Stimulated activated CD4-positive, alpha-beta T cell treated with anti-CD3 and anti-CD28 coated beads, Interleukin-15, amount 100 ng/mL, for 24 hours (primary cell): ENCODE measurements at places on chromosomes 6 and 20.

DNA sequence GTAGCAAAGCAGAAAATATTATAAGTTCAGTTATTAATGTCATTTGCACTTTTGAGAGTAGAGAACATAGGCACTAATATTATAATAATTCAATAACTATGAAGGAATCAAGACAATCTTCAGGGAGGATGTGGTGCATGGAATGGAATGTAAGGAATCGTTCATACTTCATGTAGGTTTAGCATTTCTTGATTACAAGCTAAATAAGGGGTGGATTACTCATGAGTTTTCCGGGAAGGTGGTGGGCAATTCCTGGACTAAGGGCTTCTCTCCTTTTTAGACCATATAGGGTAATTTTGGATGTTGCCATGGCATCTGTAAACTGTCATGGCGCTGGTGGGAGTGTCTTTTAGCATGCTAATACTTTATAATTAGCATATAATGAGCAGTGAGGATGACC is 9.1 kb upstream of the BTNL2 start:
- no peak for DNase-seq

DNA sequence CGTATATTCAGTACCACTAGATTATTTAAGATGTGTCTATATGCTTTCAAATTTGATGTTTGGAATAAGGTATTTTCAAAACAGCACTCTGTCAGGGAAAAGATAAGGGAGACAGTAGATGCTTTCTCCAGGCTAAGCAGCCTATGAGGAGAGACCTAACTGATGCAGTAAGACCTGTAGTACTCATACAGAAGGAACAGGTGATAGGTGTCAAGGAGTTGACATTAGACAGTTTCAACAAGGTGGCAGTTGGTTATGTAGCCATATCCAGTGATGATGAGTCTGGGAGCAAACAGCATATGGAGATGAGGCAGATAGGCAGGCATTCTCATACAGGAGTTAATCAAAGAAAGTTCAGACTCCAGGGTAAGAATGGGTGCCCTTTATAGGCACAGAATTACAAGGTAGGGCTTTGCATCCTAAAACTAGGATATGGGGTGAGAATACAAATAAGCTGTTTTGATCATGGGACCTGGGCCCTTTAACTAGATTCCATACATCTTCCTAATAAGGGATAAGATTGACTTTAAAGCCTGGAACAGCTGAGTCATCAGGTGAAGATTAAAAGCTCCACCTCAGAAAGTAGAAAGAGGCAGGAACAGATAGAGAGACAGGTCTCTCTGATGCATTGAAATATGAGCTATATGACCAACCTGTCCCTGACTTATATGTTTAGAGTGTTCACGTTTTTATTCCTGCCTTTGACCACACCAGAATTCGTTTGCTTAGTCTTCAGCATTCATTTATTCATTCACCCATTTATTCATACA is 7.9 kb downstream of the RSPH4A start:
- no peak for DNase-seq

- DNase-seq, result no peak
Observed at GRCh38 chr20:62461157-62461556, 14.6 kb downstream of the GATA5 start.

- DNase-seq, result no peak
Observed at GRCh38 chr6:111952821-111953540, 79.7 kb upstream of the FYN start.

- DNase-seq, result no peak
Observed at GRCh38 chr6:116467096-116467495, 5.9 kb downstream of the CALHM6 start.

GRCh38 chr20:32045999-32046398 is 6.0 kb upstream of the HCK start:
- DNase-seq, result no peak

- DNase-seq, result no peak
Observed at GRCh38 chr20:13455713-13456112, 183.0 kb downstream of the TASP1 start.

- peak; percentile 21 for DNase-seq
Observed at GRCh38 chr20:37914672-37915433, 11.9 kb downstream of the VSTM2L start.

DNA sequence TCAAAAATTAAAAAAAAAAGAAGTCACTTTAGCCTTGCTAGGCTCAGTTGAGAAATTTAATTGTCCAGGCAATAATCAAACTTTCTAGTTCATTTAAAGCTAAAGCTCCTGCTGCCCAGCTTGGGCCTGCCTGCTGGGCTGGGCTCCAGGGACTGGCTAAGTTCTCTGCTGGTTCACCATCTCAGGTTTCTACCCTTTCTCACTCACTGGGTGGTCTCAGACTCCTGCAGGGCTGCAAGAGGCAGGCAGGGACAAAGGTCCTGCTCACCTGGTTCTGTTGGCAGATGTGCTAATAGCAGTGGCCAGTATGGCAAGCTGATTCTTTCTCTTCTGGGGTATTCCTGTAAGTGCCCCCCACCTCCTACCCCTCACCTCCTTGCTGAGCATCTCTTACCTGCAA is 21.2 kb upstream of the RTF2 start:
- DNase-seq, result no peak

DNA sequence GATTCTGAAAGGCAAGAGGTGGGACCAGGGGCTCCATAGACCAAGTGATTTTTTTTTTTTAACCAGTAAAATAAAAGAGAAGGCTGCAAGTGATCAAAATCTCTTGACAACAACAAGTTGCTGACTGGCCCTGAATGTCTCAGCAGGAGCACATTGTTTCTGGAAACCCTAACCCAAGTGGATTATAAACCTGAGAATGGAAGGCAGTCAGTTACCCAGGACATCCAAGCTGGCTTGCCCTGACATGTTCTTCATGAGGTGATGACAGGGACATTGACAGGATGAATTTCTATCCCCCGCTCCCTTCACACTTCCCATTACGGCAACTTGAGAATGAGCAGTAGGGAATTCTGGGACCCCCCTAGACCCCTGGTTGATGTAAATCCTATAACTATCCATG is 49.6 kb upstream of the RIPOR2 start:
- DNase-seq, result no peak

GRCh38 chr6:37521674-37522073 is 22.0 kb upstream of the CCDC167 start:
- no peak for DNase-seq

DNA sequence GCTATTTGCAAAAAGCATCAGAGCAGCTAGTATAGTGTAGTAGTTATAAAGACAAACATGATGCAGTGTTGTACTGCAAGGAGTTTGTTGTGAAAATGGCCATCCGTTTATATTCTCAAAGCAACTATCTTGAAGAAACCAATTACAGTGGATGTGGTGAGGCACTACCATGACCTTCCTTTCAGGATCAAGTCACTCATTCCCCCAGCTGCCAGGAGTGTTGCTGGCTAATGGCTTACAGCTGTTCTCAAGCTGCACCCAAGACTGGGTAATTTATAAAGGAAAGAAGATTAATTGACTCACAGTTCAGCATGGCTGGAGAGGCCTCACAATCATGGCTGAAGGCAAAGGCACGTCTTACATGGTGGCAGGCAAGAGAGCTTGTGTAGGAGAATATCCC is 29.0 kb downstream of the ADGRF4 start:
- DNase-seq, result no peak

DNA sequence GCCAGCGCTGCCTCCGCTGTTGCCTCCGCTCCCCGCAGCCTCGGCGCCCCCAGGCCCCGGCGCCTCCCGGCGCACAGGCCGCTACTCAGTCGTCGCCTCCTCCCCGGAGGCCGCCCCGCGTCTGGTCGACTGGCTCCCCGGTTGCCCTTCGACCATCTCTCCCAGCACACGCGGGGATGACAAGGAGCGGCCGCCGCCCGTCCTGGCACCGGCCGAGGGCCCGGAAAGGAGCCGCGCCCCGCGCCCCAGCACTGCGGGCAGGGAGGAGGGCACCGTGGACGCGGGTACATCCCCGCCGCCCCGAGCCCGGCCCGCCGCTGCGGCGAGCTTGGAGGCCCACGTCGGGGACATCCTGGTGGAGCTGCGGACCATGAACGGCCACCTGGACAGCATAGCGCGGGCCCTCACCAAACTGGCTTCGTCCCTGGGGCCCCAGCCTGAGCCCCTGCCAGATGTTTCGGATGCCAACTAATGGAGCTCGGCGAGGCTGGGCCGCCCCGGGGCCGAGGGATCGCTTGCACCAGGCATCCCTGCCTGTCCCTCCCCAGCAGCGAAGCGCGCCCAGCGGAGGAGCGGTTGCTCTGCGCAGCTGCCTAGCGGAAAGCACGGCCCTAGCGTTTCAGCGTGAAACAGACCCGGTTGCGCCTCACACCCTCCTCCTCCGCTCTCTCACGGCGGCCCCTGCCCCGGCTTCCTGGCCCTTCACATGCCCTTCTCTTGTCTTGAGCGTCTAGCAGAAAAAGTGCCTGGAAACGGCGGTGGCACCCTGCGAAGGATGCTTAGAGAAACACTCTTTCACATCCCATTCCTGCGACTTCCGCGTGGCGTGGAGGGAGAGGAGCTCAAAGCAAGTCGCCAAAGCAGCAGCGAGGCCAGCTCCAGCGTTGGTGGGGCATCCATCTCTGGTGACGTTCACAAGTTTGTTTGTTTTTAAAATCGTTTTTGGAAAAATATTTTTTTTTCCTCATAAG is 285.8 kb upstream of the SUPT3H start:
- DNase-seq, result peak; percentile 74

DNA sequence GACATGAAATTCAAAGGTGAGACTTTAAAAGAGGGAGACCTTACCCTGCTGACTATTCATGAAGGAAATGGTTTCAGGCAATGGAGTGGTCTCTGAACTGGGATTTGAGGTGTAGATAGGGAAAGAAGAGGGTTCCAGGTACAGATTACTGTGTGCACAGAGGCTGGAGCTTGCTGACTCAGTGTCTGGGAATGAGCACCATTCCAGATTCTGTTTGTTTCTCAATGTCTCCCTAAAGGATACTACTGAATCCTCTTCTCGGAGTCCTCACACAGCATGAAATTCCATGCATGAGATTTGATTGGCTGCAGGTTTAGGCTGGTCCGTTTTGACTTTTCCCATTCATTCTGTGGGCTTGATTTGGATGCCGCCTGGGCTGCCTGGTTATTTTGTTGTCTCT is 49.0 kb downstream of the PPP1R14C start:
- DNase-seq, result no peak

GRCh38 chr6:97040355-97040860 is 115.9 kb downstream of the KLHL32 start:
- DNase-seq, result no peak

DNA sequence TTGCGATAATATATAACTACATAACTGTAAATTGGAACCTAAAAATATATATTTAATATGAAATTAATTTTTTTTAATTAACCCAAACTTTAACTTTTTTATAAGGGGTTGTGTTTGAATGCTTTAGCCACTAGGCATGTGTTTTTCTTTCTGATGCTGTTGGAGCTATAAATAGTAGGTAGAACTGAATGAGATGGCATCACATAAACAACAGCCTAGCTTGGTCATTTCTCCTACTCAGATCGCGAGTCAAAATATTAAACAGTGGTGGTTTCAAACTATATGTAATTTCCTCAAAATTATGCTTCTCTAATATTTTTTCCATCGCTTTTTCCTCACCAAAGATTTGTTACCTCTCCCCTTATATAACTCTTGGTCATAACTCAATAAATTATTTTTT is 243.2 kb downstream of the ARID1B start:
- no peak for DNase-seq

DNA sequence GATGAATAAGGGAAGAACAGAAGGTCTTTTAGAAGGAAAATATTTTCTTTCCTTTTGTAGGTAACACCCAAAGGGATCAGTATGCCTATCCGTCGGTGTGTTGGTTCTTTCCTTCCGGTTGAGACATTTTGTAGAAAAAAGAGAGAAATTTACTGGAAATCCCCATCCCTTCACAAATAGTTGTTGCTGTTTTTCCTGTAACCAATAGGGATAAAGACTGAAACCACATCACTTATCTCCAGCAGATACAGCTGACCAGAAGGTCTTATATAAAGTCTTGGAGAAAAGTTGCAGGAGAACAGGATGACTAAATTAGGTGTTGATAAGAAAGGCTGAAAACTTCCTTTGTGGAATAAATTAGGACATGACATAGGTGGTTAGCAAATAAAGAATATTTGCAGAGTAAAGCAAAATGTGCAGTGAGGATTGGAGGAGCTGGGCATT is 14.8 kb upstream of the HLA-DRB1 start:
- no peak for DNase-seq

DNA sequence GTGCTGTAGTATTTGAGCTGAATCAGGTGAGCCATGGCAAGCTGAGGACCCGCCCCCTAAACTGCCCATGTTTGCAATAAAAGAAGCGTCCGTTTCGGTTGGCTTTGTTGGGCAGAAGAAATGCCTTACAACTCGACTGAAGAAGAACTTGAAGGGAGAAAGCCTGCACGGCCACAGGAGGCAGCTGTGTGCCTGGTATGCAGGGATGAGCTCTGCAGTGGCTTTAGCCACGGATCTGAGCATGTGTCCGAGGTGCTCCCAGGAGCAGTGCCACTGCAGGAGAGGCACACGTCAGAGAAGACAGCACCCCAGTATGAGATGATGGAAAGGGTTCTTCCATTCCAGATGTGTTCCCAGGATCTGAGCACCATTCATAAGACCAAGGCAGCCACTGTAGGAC is 23.5 kb downstream of the KIZ start:
- no peak for DNase-seq

DNA sequence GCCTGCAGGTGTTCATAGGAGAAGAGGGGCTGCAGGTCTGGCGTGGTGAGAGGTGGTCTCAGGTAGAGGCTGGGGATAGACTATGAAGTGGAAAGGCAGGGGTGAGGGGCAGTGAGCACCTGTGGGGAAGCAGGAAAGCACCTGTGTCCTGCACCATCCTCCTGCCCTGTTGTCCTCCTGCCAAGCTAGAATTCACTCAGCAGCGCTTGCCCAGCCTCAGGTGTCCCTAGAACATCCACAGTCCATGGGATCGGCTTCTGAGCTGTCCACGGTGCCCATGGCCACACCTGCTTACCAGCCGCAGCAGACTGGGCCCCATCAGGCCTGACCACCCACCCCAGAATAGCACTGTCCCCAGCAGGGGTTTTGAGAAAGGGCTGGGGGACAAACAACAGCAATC is 456.2 kb upstream of the SULF2 start:
- DNase-seq, result no peak

- no peak for DNase-seq
Observed at GRCh38 chr6:29864037-29864810, 36.6 kb downstream of the HLA-G start.
